ENCODE measurements at places on chromosomes 4 and X.

- DNase-seq, result no peak
Measured at GRCh38 chrX:51760657-51761056, 17.4 kb downstream of the GSPT2 start.

DNA sequence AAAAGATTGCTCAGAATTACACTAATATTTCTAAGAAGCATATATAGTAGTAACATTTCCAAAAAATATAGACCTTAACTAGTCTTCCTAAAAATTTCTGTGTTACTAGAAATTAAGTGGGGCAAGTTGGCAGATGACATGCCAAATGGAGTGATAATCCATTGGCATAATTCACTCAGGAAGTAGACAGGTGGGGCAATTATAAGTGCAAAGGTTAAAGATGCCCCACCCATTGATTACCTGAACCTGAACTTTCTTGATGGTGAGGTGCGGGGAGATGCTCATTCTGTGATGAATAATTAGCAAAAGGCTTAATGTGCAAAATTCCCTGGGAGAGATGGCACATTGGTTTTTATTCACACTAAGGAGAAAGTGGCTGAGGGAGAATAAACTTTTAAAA, 145.8 kb upstream of the RASGEF1B start:
- no peak for DNase-seq

DNA sequence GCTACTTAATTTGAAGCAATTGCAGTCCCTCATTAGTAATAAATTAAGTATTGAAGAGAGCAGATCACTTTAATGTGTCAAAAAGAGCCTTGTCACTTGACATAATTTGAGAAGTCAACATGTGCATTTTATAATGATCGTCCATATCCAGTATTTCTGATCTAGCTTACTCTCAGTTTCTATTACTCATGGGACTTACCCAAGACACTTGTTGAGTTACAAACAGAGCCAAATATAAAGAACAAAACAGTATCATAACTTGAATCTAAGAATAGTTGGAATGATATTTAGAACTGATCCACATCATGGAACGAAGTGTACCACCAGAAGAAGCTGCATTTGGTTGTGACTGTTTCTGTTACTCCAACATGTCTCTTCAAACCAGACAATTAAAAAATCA, 54.7 kb downstream of the SLITRK4 start:
- no peak for DNase-seq

DNA sequence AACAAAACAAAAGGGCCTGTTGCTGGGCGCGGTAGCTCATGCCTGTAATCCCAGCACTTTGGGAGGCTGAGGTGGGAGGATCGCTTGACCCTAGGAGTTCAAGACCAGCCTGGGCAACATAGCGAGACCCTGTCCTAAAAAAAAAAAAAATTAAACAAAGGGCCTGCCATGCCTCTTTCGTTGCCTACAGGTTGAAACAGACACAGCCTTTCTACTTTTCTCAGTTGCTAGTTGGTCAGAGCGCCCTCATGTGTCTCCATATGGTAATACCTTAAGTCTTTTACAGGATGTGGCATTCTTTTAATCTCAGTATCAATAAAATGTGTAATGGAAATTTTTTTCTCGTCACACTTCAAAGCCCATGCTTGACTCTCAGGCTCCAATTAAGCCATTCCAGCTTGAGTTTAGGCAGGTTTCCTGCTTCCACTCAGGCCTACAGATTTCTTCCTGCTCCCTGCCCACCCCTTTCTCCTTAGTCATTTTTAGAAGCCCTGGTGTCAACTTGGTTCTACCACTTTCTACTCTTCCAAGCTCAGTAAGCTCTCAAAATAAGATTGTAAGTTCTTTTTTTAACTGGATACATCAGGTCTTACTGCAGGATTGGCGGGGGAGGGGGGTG, 4.6 kb upstream of the SOWAHD start:
- DNase-seq, result peak; percentile 64

DNA sequence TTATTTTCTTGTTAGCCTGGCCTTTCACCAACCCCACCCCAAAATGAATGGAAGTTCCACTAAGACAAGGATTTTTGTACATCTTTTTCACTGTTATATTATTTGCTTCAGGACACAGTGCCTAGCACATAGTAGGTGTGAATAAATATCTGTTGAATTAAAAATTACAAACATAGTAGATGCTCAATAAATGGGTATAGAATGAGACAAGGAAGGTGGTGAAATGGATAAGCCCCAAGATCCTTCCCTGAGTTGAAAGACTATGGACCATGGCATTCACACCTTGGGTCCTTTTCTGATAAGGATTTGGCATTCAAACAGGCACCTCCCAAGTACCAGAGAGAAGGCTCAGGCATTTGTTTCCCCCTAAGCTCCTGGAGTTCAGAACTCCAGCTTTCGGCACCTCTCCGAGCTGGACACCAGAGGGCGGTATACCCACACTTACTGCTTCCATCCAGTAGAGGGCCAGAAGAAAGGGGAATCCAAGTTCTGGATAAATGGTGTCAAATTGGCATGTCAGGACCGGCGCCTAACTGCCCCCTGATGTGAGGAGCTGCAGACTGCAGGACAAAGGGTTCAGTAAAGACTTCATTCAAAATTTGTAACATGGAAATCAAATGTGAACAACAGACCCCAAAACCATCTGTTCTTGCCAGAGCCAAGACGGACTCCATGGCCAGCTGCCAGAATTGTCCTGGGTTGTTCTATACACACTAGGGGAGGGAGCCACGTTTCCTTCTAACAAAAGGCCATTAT, 193.0 kb downstream of the GPC3 start:
- DNase-seq, result peak; percentile 72

DNA sequence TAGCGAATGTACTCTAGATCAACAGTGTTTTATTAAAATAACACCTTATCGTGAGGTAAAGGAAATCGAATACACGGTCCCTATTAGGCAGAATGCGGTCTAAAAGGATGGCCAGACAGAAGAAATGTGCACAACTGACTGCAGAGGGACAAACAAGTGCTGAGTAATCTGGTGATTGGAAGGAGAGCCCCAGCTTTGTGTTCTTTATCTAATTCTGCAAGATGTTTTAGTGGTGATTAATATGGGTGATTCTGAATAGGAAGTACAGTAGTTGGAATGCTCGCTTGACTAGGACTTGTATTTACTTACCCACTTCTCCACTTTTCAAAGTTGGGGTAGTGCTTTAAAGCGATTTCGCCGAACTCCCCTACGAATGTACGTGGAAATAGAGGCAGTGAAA, 1.2 kb downstream of the WDR44 start:
- DNase-seq, result peak; percentile 46

DNA sequence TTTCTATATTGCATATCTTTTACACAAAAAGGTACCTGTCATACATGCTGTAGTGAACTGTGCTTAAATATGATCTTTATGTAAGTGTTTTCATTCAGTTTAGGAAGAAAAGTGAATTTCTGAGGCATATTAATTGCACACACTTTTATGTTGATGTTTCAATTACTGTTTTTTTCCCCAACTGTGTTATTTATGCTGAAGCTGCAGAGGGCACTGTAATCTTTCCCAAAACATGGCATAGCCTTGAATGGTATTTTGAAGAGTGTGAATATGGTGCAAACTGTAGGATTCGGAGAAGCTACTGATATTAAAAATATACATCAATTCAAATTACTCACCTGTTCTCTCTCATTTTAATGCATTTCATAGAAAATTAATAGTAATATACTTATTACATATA, 6.0 kb upstream of the CENPE start:
- peak; percentile 9 for DNase-seq

- DNase-seq, result no peak
Measured at GRCh38 chrX:133403984-133404383, 11.3 kb downstream of the GPC4 start.

GRCh38 chr4:38818441-38818976, 13.9 kb upstream of the TLR1 start:
- no peak for DNase-seq

GRCh38 chrX:72262077-72262476, 15.0 kb downstream of the RPS4X start:
- DNase-seq, result no peak

- DNase-seq, result peak; percentile 24
Measured at GRCh38 chrX:41734530-41734929, 10.5 kb downstream of the GPR82 start.

DNA sequence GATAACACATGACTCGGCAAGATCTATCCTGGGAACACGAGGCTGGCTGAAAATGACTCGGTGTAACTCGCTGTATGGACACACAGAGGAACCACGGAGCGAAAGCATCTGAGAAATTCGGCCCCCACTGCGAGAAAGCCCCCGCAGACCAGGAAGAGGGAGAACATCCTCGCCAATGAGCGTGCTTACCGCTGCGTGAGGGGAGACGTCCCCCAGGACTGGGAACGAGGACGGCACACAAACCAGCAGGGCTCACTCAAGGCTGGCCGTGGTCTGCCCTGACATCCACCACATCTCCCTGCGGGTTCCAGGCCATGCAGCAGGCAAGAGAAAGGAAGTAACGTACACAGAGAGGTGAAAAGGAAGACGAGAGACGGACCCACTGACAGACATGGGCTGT, 17.6 kb upstream of the GTPBP6 start:
- no peak for DNase-seq

- DNase-seq, result no peak
Measured at GRCh38 chr4:57098415-57098814, 11.8 kb downstream of the IGFBP7 start.

DNA sequence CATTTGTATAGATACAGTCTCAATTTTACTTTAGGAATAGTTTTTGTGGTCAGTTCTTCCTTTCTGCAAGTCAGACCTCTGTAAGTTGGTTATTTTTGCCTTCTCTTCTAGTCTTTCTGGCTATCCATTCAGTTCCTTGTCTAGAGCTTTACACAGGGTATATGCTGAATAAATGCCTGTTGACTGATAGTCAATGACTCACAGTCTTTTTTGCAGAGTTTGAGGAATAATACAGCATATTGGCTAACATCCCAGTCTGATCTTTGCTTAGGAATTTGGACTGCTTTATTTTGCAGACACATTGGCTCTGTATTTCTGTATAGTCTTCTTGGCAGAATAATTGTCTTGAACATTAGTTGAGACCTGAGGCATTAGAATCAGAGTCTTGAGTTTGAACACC, 132.4 kb downstream of the MAGEC1 start:
- no peak for DNase-seq

GRCh38 chr4:125529071-125529470, 214.3 kb downstream of the FAT4 start:
- DNase-seq, result no peak

- DNase-seq, result peak; percentile 9
Measured at GRCh38 chr4:14787894-14788293, 214.4 kb upstream of the CPEB2 start.
